Ecto neural progenitor cell (in vitro differentiated cells): ENCODE measurements at places on chromosomes 11 and 22.
A peak's percentile ranks its signal among the peaks of the same experiment; 100 is the strongest.

DNA sequence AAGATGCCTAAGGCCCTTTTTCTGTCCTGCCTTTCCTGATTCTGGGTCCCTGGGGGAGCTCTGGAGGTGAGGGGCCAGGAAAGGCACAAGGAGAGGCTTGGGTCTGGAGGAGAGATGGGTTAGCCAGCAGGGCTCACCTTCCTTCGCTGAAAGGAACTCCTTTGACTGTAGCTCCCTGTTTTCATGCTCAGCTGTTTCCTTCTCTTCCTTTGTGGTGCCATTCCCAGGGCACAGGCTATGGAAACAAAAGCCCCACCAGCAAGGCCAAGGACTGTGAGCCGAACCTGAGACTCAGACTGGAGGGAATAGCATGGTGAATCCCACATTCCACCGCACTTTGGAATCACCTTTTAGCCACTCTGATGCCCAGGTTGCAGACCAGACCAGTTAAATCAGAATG is 10.5 kb downstream of the SLC43A3 start:
- DNase-seq, result no peak

- peak; percentile 79 for DNase-seq
Observed at GRCh38 chr11:128776424-128777284, 82.8 kb downstream of the FLI1 start.

GRCh38 chr22:24952837-24953383 is 394 bp downstream of the KIAA1671 start:
- no peak for DNase-seq

GRCh38 chr11:12137938-12138731 is 27.7 kb downstream of the MICAL2 start:
- DNase-seq, result no peak

GRCh38 chr22:22955276-22955798 is 67.7 kb downstream of the IGLL5 start:
- DNase-seq, result no peak

GRCh38 chr22:44309137-44309536 is 3.6 kb downstream of the SHISAL1 start:
- DNase-seq, result no peak

GRCh38 chr11:133692126-133692934 is 153.0 kb downstream of the SPATA19 start:
- no peak for DNase-seq

- peak; percentile 40 for DNase-seq
Observed at GRCh38 chr11:65853246-65853979, 4.6 kb downstream of the CFL1 start.

DNA sequence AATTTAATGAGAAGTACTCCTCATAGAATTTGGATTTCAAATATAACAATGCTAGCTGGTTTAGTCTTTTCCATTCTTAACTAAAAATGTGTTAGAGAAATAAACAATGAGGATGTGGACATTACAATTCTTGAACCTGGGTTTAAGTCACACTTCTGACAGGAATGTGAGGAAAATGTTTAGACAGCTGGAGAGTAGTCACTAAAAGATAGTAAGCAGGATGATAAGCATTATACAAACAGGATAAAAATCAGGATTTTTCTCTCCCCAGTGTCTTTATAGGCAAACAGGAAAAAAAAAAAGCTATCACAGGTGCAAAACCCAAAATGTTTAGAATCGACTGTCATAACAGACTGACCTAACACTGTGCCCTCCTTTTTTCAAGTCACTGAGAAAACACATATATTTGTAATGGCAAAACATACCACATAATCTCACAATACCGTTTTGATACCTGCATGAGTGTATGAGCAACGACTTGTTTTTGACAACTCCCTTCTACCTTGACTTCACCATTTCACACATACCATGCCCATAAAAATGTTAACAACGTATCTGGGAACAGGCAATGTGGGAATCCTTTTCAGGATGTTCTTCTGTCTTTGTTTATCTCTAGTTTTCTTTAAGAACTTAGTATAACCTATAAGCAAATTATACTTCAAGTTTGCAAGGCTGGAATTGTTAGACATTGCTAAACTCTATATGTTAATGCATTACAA is 242.0 kb downstream of the SBF2 start:
- DNase-seq, result no peak

GRCh38 chr11:66325263-66325671 is 8.4 kb upstream of the CD248 start:
- DNase-seq, result no peak

DNA sequence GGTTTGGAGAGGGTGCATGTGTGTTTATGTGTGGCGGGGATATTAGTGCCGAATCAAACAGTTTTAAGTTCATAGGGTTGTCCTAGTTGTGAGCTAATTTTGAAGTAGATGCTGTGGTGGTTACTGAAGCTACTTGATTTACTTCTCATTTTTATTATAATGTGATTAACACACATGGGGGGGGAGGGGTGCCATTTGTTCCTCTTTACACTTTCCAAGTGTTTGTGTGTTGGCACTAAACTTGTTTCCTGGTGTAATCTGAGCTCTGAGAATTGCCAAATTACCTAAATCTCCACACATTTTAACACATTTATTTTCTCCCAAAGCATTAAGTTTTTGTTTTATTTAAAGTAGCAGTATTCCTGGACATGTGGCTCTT is 60.1 kb downstream of the ZNRF3 start:
- no peak for DNase-seq

GRCh38 chr11:111765320-111765983 is 737 bp downstream of the PPP2R1B start:
- no peak for DNase-seq

GRCh38 chr11:15153231-15153630 is 38.5 kb downstream of the INSC start:
- DNase-seq, result no peak

DNA sequence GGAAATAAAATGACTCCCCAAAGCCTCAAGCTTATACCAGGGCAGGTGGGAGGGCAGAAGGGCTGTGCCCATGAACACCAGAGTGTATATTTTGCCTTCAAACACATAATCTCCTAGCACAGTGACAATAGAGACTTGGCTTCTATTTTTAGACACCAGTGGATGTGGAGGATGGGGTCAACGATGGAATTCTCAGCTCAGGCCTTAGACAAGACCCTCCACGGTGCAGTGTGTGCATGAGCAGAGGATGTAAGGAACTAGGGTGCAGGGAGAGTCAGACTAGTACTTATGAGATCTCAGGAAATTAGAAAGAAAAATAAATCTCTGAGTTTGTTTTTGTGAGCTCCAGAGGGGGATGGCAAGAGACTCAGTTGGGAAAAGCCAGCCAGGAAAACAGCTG is 113.6 kb upstream of the CADM1 start:
- DNase-seq, result no peak

- DNase-seq, result no peak
Observed at GRCh38 chr11:46315783-46316563, 31.3 kb upstream of the DGKZ start.

DNA sequence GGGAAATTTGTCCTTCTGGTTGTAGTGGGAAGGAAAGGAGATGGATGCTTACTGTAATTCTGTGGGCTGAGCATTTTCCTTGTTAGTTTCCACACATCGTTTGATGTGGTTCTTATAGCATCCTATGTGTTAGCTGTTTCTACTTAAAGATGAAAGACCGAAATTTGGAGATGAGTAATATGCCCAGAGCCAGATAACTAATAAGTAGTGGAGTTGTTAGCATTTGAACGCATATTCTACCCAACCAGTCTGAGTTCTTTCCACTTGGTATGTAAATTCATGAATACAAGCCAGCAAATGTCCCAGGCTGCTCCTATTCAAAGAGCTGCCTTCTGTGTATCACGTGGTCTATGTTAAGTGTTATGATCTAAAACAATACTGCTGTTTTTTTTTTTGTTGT is 14.6 kb downstream of the SPECC1L start:
- DNase-seq, result no peak

- DNase-seq, result no peak
Observed at GRCh38 chr11:91365986-91366585, 858.5 kb upstream of the FAT3 start.

DNA sequence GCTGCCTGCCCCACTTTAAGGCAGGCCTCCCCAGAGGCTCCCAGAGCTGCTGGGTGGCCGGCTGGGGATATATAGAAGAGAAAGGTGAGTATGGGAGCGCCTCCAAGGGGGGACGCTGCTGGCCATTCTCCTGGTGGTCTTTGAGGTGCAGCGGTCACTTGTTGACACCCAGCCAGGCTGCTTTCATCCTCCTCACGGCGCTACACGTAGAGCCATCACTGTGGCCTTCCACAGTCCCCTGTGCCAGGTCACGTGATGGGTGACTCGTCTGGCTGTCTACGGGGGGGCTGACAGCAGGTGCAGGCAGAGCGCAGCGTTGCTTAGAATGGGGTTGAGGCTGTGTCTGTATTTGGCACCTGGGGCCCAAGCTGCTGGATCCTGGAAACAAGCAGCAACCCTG is 1.9 kb downstream of the ACR start:
- no peak for DNase-seq

GRCh38 chr22:23243006-23243573 is 62.8 kb downstream of the BCR start:
- peak; percentile 76 for DNase-seq

GRCh38 chr22:22700631-22701030 is 56.2 kb downstream of the GGTLC2 start:
- DNase-seq, result no peak

DNA sequence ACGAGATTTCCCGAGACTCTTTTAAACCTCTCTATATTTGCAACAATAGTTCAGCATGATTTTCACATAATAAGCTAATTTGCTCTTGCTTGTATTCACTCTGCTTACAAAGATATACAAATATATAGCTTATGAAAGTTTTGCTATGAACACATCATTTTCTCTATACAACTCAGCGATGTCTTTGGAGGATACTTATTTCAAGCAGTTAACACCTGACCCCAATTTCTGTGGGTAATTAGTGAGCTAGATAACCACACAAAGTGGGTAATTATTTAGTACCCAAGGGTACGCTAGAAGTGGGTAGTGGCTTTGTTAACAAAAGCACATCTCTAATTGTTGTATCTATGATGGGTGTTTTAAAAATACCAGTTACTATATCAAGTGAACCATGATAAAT is 12.3 kb downstream of the BLID start:
- no peak for DNase-seq

GRCh38 chr11:76861490-76861953 is 804 bp downstream of the ACER3 start:
- no peak for DNase-seq

GRCh38 chr11:69524991-69525411 is 43.5 kb downstream of the LINC01488 start:
- no peak for DNase-seq

DNA sequence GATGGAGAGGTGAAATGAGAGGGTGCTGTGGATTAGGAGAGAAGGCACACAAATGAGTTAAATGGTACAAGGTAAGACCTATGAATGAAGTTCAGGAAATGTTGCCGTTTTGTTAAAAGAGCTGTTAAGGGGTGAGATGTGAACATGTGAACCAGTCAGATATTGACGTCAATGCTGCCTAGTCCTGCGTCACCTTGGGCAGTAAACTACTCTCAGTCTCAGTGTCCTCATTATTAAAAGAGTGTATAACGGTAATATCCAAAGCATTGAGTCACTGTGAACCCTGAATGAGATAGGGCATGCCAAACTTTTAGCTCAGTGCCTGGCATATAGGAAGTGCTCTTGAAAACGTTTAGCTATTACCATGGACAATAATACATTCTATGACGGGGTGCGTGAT is 32.4 kb upstream of the SORL1-AS1 start:
- DNase-seq, result no peak

DNA sequence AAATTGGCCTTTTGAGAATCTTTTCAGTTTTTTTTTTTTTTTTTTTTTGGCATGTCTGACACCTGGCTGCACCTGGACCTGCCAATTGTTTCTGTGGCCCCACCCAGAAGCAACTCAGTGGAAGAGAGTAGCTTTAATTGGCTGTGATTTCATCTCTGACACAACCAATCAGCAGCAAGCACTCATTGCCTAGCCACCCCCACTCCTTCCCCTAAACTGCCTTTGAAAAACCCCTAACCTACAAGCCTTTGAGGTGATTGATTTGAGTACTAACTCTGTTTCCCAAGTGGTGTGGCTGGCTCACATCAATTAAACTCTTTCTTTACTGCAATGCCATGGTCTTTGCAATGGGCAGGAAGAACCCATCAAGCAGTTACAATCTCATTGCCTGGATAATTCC is 98.2 kb upstream of the CHORDC1 start:
- DNase-seq, result no peak

DNA sequence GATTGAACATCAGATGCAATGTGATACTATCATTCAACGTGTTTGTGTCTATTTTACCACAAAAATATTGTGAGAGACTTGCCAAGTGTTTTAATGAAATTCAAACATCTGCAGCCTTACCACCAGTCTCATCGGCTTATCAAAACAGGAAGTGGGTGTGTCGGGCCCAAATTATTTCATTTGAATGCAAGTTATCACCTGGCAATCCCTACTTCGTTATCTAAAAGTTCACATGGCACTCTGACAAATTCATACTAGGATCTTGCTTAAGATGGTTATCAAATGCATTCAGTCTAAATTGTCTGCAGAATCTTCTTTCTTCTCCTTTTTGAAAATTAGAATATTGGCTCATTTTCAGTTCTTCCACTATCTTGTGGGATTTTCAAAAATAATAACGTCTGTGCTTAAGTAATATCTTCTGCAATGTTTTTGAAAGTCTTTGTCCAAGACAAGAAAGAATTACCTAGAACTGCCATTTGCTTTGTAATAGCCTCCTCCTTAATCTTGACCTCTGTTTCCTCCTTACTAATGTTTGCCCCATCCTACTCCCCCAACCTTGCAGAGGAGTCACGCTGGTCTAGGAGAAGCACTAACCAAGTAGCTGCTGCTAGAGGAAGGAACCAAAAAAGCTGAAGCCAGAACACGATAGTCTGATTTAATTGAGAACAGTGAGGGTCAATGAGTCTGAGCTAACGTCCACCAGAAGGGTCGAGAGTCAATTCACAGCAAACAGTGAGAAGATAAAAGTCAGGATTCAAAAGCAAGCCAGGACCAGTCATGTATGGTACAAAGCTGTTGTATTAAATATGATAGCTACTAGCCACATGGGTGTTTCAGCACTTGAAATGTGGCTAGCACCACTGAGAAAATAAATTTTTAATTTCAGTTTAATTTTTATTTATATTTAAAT is 10.2 kb upstream of the BIRC3 start:
- DNase-seq, result no peak

GRCh38 chr11:88345408-88345807 is 7.9 kb upstream of the CTSC start:
- no peak for DNase-seq

DNA sequence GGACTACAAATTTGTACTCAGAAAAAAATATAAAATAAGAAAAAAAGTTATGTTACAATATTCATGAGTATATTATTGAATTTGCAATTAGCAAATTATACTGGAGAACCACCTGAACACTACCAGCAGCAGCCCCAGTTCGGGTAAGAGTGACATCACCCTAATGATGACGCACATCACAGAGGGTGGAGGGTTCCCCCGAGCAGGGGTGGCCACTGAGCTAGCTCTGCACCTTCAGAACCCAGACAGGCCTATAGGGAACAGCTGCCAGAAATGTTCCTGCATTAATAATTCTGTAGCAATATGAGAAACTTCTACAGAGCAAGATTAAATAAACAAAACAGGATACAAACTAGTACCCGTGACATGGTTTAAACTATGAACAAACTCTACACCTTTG is 17.5 kb upstream of the ARAP1 start:
- DNase-seq, result no peak

- DNase-seq, result no peak
Observed at GRCh38 chr22:20867179-20868024, 8.6 kb downstream of the SNAP29 start.

- no peak for DNase-seq
Observed at GRCh38 chr11:86174101-86175046, 70.2 kb upstream of the EED start.
